Activated CD4-positive, alpha-beta T cell treated with anti-CD3 and anti-CD28 coated beads for 48 hours (primary cell): ENCODE measurements at places on chromosomes 13 and 19.

DNA sequence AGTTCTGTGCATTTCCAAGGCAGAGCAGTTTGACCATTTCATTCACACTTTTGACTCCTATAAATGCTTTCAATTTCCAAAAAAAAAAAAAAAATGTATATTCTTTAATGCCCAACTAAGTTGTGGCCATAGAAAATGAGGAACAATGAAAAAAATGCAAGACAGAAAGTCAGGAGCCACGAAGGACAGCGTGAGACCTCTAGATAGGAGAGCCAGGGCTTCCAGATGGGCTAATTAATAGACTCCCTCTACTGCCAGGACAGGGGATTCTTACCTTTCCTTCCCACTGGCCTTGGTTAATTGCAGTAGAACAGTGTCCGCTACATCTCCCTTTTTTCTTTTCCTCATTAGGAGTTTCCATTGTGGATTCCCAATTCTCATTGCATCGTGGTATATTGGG lies 8.6 kb downstream of the FPR3 start:
- DNase-seq: no peak

- DNase-seq: no peak
These were observed 34.9 kb downstream of the AP1M1 start for GRCh38 chr19:16232568-16232967.

GRCh38 chr13:37070956-37071355 lies 11.5 kb upstream of the SUPT20H start:
- DNase-seq: no peak

DNA sequence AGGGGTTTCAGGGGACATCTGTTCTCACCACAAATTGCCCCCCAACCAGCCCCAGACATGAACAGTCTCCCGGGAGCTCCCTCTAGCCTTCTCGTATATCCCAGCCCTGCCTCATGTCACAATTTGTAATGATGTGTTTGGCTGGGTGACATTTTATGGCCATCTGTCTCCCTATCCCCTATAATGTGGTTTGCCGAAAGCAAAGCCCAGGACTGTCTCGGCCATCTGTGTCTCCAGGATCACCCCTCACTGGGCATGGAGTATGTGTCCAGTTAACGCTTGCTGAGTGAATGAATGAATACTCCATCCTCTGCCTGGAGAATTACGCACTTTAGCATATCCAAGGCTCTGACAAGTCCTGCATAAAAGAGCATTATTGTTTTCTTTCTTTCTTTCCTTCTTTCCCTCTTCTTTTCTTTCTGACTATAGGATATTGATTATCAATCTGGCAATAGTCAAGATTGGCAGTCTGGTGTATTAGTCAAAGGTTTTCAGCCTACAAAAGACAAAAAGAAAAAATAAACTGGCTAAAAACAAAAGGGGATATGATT lies 15.1 kb downstream of the HPN start:
- no peak for DNase-seq

GRCh38 chr19:3783660-3784584 lies 2.3 kb downstream of the MATK start:
- peak; percentile 68 for DNase-seq

- DNase-seq: no peak
These were observed 384.3 kb downstream of the HS6ST3 start for GRCh38 chr13:96474181-96474557.

DNA sequence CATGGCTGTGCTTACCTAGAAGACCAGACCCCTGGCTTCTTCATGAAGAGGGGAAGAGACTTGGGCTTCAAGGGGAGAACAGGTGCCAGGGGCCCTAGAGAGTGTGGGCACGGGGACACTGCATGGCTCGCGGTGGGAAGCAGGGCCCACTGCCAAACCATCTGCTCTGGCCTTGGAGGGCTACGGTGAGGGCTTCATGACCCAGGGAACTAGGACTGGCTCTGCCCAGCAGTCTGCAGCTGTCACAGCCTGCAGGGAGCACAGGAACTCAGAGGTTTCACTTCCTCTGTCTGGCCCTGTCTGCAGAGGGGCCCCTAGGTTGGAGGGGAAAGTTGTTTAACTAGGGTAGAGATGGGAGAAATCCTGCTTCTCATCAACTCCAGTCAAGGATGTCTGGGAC lies 4.3 kb downstream of the ERCC1 start:
- DNase-seq: no peak

GRCh38 chr19:11247391-11247790 lies 8.0 kb downstream of the ANGPTL8 start:
- no peak for DNase-seq

GRCh38 chr19:57599377-57599760 lies 316 bp upstream of the ZNF530 start:
- no peak for DNase-seq

DNA sequence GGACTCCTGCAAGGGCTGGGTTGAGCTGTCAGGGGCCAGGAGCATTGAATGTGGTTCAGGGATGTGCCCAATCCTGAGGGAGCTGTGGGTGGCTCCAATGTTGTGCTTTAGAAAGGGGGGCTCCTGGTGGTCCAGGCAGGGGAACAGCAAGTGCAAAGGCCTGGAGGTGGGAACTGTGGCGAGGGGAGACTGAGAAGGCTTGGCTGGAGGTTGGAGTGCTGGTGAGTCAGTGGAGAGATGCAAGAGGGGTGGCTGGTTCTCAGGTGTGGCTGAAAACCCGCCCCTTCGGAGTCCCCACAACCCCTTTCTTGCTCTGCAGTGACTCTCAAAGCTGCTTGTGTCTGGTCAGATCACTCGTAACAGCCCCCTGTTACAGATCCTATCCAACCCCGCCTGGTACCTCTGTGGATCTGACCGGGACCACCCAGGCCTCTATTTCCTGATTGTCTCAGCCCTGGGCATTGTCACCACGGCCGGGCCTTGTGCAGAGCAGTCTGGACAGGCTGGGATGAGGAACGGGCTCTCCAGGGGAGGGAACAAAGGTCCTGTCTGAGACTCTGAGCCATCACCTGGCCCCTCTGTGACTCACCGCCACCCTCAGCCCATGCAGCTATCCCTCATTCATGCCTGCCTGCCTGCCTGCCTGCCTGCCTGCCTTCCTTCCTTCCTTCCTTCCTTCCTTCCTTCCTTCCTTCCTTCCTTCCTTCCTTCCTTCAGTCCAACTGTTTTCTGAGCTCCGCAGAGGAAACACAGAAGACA lies 1.4 kb upstream of the KCNN1 start:
- DNase-seq: no peak

- DNase-seq: no peak
These were observed 10.3 kb upstream of the FUT5 start for GRCh38 chr19:5880604-5881078.

GRCh38 chr19:11265785-11266236 lies 3.5 kb upstream of the DOCK6 start:
- DNase-seq: no peak

GRCh38 chr19:50510700-50511068 lies 307 bp downstream of the JOSD2 start:
- no peak for DNase-seq

DNA sequence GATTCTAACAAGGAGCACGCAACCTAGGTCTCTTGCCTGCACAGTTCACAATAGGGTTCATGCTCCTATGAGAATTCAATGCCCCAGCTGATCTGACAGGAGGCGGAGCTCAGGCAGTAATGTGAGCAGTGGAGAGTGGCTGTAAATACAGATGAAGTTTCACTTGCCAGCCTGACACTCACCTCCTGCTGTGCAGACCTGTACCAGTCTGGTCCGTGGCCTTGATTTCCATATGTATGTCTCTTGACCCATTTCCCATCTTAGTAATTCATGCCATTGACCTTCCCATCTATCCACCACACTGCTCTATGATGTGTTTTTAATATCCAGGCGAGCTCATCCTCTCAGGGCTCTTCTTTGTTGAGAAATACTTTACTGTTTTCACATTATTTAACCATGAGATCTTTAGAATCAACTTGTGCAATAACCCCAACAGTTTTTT lies 95.2 kb downstream of the LRCH1 start:
- peak; percentile 16 for DNase-seq

- no peak for DNase-seq
These were observed 68.3 kb downstream of the DACH1 start for GRCh38 chr13:71798707-71799106.

DNA sequence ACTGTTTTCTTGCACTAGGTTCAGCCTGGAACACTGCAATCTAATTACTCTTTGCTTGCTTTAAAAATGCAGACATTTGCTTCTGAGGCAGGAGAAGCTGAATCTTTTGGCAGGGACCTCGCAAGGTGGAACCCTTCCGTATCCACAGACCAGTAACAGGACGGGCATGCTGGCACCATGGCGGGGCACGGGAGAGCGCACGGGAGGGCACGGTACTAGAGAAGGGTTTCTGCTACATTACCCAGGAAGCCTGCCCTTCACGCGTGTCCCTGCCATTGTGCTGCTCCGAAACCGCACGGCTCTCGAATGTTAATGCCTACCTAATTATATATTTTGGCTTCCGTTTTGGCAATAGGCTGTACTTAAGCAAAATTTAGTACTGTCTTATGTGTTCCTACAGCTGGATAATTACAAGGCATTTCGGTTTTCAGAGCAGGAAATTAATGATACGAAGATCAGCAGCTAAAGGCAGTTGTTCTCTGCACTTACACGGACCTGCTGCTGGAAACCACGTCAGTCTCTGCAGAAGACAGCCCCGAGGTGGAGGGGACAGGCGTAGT lies 430.4 kb downstream of the IRS2 start:
- DNase-seq: no peak

- no peak for DNase-seq
These were observed 13.2 kb downstream of the TLE5 start for GRCh38 chr19:3049089-3049488.

DNA sequence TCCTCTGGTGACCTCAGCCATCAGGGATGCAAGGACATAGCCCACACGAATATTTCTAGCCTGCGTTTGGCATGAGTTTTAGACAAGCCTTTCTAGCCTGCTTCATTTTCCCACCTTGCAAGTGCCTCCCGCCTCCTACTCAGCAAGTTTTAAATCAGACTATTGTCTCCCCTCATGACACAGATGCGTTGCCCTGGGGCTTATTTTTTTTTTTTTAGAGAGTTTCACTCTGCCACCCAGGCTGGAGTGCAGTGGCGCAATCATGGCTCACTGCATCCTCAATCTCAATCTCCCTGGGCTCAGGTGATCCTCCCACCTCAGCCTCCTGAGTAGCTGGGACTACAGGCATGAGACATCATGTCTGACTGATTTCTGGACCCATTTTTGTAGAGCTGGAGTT lies 14.6 kb downstream of the GJB2 start:
- DNase-seq: no peak

DNA sequence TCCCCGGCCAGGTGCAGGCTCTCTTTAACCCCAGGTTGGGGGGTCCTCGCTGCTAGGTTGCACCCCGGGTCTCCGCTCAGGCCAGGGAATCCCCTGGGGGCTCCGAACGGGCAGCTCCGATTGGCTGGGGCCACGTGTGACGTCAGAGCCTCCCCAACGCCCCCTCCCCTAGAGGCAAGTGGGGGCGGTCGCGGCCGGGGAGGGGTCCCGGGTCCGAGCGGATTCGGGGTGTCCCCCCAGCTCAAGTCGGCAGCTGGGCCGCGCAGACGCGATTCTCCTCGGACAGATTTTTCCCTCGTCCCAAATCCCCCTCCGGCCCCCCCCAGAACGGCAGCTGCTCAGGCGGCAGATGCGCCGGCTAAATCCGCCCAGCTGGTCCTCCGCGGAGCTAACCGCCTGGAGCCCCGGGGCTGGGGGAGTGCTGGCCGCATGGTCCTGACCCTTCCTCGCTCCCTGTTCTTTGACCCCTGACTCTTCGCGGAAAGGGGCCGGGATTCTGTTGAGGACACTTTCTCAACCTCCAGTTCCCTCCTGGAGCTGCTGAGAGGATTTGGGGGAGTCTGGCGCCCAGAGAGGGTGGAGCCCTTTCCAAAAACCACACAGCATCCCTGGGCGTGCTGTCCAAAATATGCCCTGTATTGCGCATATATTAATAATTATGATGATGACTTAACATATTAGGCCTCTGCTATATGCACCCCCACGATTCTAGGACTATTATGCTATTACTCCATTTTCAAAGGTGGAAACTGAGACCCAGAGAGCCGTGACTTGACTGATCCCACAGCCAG lies 25.4 kb upstream of the SEMA6B start:
- no peak for DNase-seq

DNA sequence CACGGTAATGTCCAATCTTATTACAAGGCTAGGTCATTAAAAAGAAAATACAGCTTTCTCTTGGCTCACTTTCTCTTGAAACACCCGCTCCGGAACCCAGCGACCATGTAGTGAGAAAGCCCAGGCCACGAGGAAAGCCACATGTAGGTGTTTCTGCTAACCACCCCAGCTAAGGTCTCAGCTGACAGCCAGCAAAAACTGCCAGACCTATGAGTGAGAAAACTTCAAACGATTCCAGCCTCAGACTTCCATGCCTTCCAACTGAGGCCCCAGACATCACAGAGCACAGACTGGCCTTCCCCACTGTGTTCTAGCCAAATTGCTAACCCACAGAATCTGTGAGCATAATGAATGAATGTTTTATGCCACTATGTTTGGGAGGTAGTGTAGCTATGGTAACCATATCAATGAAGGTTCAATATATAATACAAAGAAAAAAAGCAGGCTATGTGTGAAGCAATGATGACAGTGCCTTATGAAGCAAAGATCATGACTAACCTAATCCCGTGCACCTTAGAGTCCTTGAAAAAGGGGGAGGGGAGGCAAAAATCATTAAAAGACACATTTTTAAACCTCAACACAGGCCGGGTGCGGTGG lies 11.9 kb upstream of the TPTE2 start:
- DNase-seq: no peak

GRCh38 chr19:8571006-8571411 lies 6.2 kb downstream of the MYO1F start:
- DNase-seq: peak; percentile 51

GRCh38 chr19:16458391-16459341 lies 13.1 kb downstream of the EPS15L1 start:
- no peak for DNase-seq

- peak; percentile 42 for DNase-seq
These were observed 850 bp downstream of the MTMR6 start for GRCh38 chr13:25286308-25286968.

- DNase-seq: no peak
These were observed at the start of gene TMEM190 for GRCh38 chr19:55376241-55376933. Gene TMEM190 (plus strand): TSS chr19:55376826. CDS start chr19:55376854, 28 bp downstream.

- peak; percentile 8 for DNase-seq
These were observed 217.0 kb upstream of the OBI1 start for GRCh38 chr13:78875792-78876580.

GRCh38 chr13:69828527-69828926 lies 279.1 kb upstream of the ATXN8OS start:
- no peak for DNase-seq

GRCh38 chr13:60397704-60398378 lies 821 bp downstream of the TDRD3 start:
- peak; percentile 64 for DNase-seq

- no peak for DNase-seq
These were observed 42.6 kb upstream of the MBNL2 start for GRCh38 chr13:97179501-97179900.

GRCh38 chr19:17243830-17244617 lies 1.7 kb downstream of the NR2F6 start:
- no peak for DNase-seq

DNA sequence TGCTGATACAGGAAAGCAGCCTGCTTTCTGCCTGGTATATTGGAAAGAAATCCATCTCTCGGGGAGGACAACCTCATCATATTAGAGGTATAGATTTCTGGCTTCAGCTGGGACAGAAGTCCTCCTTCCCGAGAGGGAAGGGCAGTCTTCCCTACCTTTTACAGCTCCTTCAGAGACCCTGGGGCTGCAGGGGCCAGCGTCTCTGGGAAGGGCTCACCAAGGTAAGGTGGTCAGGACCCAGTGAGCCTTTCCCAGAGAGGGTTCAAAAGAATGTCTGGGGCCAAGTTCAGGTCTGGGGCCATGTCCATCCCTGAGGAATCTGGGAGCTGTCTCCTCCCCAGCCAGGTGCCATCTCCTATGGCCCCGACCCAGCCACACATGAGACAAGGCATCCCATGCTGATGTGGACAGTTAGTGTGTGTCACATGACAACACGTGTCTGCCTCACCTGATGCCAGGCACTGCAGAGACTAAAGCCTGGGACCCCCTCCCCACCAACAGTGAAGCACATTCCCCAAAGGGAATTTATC lies 136.4 kb downstream of the URI1 start:
- DNase-seq: no peak
